ENCODE measurements at places on chromosomes 13 and 19.

DNA sequence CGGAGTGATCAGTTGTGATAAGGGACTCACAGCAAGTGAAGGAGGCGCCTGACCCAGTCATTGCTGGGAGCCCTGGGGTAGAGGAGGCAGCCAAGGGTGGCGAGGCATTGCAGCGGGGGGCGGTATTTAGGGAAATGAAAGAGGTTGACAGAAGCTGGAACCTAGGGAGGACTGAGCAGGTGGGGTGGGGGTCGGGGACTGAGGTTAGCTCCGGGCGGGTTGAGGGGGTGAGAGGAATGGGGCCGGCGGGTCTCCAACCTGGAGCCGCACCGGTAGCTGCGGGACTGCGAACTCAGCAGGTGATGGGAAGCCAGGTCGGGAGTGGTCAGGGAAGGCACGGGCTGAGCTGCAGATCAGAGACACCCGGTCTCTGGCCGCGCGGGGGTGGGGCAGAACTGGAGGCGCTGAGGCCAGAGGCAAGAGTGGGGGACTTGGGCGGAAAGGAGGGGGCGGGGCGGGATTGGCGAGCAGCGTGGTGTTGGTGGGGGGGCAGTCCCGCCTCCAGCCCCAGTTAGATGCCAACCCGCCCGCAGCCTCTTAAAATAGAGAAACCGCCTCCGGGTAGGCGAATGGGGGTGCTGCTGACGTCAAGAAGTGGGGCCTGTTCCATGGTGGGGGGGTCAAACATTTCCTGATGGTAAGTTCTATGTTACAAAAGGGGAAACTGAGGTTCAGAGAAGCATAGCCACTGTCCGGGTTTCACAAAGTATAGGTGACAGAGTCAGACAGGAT, 1.5 kb downstream of the MAST3 start:
- ATAC-seq: no peak

DNA sequence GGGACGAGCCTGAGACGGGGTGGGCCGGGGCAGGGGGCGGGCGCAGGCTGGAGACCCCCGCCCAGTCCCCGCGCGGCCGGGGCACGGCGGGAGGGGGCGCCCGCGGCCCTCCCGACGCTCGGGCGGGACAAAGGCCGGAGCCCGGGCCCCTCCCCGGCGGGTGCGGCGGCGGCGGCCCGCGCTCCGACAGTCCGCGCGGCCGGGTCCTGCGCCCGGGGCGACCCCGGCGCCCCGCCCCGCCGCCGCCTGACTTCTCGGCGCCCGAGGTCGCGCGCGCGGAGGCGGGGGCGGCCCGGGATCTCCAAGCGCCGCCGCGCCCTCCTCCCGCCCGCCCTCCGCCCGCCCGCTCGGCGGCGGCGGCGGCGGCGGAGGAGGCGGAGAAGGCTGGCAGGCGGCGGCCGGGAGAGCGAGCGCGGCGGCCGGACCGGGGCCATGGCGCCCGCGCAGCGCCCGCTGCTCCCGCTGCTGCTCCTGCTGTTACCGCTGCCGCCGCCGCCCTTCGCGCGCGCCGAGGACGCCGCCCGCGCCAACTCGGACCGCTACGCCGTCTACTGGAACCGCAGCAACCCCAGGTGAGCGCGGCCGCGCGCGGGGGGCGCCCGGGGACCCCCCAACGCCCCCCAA, at the start of gene EFNA2:
Gene EFNA2, plus strand, starts transcription at position 137 of the 624 bp plus-strand sequence. Its CDS starts 296 bp downstream, at position 433.
- ATAC-seq: no peak

GRCh38 chr19:2982983-2983350, 5.6 kb downstream of the TLE6 start:
- peak; percentile 78 for ATAC-seq

DNA sequence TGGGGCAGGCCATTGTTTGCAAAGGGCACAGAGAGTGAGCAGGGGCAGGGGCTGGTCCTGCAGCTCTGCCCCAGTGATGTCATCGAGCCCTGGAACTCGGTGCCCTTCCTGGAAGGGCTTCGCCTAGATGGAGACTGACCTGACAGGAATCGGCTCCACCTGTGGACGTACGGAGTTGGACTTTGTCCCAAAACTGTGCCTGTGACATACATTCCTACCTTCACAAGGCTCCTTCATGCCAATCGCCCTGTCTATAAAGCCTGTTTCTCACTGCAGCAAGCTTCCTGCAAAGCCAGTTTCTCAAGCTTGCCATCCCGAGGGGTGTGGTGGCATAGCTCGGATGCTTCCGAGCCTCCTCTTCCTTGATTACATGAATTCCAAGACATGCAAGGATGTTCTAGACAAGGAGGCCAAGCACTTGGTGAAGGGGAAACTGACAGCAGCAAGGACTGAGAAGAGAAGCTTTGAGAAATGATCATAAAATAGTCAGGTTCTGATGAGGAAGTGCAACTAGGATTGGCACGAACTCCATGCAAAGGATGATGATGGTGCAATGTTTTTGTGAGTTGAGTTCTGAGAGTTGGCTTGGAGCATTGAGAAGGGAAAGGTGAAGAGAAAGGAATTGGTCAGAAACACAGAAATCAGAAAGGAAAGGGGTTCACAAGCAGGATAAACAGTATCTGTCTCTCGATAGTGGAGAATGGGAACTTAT, 73.6 kb upstream of the STK24 start:
- ATAC-seq: no peak

- ATAC-seq: no peak
These were observed 259.8 kb downstream of the OXGR1 start for GRCh38 chr13:96734499-96734898.

DNA sequence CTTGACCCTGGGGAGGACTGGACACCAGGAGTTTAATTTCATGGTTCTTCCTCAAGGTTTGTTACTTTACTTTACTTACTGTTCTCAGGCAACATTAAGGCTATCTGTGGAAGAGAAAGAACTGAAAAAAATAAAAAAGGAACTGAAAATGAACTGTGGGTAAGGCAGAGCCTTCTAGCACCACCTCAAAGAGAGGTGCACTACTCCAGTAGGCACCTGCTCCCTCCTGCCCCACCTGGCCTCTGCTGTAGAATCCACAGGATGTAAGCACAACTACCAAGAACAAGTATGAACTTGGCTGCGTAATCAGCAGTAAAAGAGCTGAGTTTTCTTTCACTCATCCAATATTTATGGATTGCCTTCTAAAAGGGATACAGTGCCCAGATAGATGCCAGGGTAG, 12.2 kb downstream of the ZNF112 start:
- no peak for ATAC-seq

GRCh38 chr19:46722421-46723022, 5.6 kb upstream of the PRKD2 start:
- no peak for ATAC-seq

GRCh38 chr13:28185256-28185655, 46.9 kb downstream of the PAN3 start:
- no peak for ATAC-seq

DNA sequence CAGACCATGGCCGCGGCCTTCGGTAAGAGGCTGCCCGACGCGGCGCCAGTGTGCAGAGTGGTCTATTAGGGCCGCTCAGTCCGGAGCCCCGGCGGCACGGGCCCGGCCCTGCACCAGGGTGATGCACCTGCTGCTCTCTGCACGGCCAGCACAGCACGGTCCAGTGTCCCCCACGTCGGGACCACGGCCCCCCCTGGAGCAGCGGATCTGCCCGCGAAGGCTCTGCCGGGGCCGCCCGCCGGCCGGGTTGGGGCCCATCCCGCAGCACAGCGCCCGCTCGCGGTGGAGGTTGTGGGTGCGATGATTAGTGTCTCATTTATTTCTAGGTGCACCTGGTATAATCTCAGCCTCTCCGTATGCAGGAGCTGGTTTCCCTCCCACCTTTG, 7.9 kb downstream of the PTBP1 start:
- no peak for ATAC-seq

GRCh38 chr19:49492573-49493405, 3.4 kb upstream of the RPS11 start:
- ATAC-seq: no peak

- ATAC-seq: no peak
These were observed 197.4 kb downstream of the RGCC start for GRCh38 chr13:41654796-41655195.

GRCh38 chr13:31168166-31168565, 6.5 kb upstream of the HSPH1 start:
- ATAC-seq: no peak

- ATAC-seq: peak; percentile 66
These were observed 27.9 kb upstream of the PARP4 start for GRCh38 chr13:24540236-24541126.

GRCh38 chr19:55189403-55189835, 9.3 kb upstream of the SYT5 start:
- ATAC-seq: peak; percentile 86

DNA sequence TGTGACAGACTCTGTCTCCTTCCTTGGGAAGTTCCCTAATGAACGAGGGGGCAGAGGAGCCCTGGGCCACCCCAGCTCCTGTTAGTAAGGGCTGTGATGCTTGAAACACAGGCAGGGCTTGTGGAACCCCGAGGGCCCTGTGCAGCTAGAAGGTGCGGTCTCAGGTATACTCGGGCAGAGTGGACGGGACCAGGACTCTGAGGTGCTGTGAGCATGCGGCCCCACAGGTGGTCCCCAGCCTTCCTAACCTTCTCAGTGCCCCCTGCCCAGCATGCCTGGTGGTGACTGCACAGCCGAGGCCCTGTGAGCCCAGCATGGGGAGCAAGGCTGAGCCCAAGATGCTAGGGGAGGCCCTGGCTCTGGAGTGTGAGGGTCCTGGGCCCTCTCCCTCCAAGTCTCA, 4.0 kb upstream of the SIGLEC8 start:
- no peak for ATAC-seq

DNA sequence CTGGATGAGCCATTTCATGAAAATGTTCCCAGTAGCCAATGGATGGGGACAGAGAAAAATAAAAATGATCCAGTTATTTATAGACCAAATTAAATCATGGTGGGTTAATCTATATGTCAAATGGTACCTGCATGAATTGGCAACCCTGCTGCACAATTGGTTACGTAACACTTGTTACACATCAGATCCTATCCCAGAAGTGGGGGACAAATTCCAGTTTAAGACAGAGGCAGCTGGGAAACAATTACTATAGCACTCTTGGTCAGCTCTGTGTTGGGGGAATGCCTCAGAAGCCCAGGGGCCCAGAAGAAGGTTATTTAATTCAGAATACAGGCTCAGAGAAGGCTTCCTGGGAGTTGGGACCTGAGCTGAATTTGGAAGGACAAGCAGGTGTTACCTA, 81.1 kb upstream of the FLT1 start:
- ATAC-seq: no peak

DNA sequence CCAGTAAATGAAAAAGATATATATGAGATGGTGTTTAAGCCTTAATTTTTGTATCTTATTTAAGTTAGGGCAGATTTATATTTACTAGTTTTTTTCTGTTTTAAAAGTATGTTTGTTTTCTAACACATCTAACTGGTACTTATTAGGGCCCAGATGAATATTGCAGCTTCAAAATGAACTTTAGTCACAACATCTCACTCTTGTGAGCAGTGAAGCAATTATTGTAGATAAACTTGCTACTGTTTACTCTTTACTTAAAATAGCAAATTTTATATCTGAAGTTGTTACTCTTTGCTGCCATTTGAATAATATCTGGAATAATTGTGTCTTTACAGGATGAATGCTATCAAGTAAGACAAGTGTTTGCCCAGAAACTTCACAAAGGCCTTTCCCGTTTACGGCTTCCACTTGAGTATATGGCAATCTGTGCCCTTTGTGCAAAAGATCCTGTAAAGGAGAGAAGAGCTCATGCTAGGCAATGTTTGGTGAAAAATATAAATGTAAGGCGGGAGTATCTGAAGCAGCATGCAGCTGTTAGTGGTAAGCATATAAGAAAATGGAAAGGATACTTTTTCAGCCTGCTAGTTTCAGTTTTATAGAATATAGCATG, 166.8 kb downstream of the PDS5B start:
- ATAC-seq: no peak

GRCh38 chr13:93853912-93854311, 625.6 kb downstream of the DCT start:
- ATAC-seq: no peak

DNA sequence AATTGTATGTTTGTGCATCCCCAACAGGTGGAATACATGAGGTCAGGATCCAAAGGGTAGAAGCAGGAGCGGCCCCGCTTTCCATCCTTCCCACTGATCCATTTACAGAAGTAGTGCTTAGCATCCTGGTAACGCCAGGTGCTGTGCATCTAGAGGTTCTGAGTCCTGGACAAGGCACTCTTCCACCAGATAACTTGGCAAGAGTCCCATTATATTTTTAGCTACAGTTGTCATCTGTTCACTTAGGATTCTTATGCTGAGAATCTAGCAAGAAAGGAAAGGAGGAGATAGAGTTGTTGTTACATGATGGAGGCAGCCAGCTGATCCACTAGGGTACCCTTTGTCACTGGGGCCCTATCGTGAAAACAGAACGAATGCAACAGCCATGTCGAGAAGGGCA, 389.5 kb upstream of the ZNF507 start:
- no peak for ATAC-seq
